Ureter (tissue), 1 donor: ENCODE measurements at places on chromosomes 7 and 10. TPM values are rescaled to one million over a fixed set of nuclear protein-coding genes. Genes with fewer than 3 reads are reported as not detected.

The OR6B1 gene
- not detected for total RNA-seq

DNA sequence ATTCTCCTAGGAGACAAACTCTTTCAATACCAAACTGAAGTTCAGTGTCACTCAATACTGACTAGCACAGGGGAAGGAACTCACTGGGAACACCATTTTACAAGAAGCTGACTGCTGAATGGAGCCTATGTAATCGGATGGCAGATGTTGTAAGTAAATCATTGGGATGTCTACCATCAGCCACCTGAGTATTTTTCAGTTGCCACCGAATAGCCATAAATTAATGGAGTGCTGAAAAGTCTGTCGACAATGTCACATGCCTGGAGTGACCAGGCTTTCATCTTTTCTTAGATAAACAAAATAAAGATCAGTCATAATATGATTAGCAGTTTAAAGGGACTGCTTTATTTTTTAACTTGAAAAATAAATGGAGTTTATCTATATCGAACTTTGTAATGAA is 145.9 kb upstream of the SEMA3E start:
- DNase-seq: no peak

GRCh38 chr7:54076616-54077015 is 465.6 kb upstream of the VSTM2A start:
- DNase-seq: no peak

DNA sequence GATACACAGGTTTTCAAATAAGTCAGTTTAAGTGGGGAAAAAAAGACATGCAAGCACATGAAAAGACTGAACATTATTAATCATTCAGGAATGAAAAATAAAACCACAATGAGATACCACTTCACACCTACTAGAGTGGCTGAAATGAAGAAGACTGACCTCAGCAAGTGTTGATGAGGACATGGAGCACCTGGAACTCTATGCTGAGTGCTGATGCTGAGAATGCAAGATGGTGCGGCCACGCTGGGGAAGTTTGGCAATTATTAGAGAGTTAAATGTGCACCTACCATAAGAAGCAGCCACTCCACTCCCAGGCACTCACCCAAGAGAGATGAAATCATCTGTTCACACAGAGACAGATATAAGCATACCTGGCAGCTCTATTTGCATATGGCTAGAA is 32.9 kb upstream of the ELFN1 start:
- no peak for DNase-seq
